ENCODE measurements at places on chromosomes 2 and 18.

- no peak for DNase-seq
Measured at GRCh38 chr2:127158614-127159290, 51.8 kb upstream of the BIN1 start.

- no peak for DNase-seq
Measured at GRCh38 chr2:72681016-72681995, 144.5 kb downstream of the EXOC6B start.

- no peak for DNase-seq
Measured at GRCh38 chr2:73386894-73387636, 1.4 kb downstream of the ALMS1 start.

DNA sequence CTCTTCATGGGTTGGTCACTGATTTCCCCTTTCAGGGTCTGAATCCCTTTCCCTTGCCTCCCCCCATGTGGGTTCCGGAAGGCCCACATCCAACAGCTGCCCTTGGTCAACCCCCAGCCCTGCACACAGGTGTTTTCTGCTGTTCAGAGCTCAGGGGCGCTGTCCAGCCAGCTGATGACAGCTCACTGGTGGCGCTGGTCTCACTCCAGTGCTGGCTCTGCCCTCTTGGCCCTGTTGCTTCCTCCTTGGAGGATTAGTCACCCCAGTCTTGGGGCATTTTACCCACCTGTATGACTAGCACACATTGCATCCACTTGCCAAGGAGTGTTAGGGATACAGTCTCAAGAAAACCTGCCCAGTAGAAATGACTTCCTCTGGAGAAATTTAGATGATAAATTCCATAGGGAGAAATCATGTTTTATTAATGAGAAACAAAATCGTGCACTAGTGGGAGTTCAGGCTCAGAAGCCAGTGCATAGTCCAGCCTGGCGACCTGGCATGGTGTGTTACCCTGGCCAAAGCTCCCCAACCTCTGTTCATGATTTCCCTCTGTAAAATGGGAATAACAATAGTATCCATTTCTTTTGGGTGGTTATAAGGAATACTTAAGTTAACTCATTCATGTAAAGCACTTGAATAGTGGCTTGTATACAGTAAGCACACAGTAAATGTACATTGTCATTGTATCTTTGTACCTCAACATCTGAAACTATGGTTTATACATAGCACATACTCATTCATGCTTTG is 21.6 kb downstream of the CRIM1 start:
- DNase-seq = no peak

DNA sequence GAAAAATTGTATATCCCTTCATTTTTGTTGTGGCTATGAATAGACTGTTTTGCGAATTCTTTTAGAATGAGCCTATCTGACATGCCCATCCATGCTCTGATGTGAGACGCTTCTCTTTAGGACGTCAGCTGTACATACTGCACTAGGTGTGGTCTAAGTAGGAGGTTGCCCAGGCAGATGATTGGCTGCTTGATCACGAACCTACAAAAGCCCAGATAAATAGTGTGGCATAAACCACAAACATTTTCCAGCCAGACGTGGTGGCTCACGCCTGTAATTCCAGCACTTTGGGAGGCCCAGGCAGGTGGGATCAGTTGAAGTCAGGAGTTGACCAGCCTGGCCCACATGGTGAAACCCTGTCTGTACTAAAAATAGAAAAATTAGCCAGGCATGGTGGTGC is 251.8 kb downstream of the AGAP1 start:
- no peak for DNase-seq

DNA sequence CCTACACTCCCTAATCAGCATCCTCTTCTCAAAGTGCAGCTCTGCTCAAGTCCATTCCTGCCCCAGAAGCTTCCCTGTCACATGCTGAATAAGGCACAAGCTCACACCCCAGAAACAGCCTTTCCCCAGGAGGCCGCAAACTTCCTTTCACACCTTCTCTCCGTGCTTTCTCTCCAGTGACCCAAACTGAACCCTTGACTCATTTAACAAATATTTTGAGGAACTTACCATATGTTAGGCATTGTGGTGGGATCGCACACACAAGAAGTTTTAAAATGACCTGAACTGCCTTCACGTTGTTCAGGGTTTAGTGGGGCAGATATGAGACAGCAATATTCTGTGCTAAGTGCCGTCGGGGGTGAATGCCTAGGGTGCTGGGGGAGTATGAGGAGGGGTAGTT is 161.3 kb downstream of the INSIG2 start:
- no peak for DNase-seq

DNA sequence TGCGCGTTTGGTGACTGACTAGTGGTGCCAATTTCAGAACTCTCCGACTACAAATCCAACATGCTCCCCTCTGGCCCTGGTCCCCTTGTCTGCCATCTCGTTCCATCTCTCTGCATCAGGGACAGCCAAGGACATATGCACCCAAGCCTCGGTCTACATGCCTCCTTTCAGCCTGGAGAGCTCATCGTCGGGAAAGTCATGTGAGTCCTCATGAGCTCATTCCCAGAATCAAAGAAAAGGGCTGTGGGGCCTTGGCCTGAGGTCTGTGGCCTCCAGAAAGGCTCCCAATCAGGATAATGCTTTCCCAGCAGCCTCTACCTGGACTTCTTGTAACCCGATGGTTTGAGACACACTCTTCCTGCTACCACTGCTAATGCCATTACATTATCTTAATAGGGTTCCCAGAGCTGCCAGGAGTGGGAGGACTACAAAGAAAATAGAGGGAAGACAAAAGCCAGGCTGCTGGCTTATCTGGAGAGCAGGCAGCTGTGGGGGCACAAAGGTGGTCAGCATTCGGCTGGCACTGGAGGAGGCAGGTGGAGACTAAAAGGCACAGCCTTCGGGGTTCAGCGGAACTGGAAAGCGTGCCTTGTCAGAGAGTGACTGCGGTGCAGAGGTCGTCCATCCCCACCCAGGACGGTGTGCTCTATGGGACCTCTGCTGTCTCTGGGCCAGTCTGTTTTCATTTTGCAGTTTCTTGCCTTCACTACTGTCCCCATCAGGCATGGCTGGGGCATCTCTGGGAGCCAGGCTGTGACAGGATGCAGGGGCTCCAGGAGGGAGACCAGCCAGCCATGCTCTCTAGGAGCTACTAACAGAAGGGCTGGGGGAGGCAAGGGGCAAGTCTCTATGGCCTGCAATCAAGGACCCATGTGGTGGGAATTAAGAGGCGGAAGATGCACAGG is 104.4 kb upstream of the SMAD2 start:
- peak; percentile 24 for DNase-seq

DNA sequence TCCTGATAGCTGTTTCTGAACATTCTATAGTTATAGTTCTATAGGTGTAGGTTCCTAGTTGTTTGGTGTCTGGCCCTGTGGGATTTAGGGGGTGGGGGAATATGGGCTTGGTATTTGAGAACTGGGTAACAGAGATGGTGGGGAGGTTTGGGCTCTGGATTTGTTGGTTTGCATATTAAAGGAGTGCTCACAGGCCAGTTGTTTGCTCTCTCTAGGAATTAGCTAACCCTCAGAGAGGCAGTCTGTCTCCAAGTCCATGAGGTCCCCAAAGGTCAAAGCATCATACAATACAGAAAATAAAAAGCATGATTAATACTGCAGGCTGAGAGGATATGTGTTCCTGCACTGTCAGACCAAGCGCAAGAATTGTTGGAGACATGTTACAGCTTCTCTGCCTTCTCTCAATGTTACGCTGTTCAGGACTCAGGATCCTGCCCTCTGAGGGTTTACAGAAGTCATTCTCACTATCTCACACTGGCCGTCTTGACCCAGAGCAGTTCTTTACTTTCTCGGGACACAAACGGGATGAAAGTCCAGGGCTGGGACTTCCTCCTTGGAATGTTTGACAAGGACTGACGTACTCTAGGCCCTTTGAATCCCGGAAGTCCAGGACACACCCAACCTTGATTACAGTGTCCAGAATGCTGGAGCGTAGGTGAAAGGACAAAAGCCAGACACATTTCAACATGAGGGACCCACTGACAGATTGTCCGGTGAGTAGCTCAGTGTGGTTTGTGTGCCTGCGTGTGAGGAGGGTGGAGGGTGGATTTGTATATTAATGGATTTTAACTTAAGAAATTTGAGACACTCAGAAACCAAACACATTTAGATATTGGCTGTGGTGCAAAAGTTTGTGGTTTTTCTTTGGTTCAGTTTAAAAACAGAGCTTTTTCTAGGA is at the start of gene NOSTRIN:
Gene NOSTRIN (plus strand): TSS at position 677 of the 898 bp plus-strand sequence. CDS start 10 bp downstream, at position 687.
- DNase-seq = no peak

GRCh38 chr2:223941579-223942277 is 3.4 kb downstream of the WDFY1 start:
- no peak for DNase-seq

DNA sequence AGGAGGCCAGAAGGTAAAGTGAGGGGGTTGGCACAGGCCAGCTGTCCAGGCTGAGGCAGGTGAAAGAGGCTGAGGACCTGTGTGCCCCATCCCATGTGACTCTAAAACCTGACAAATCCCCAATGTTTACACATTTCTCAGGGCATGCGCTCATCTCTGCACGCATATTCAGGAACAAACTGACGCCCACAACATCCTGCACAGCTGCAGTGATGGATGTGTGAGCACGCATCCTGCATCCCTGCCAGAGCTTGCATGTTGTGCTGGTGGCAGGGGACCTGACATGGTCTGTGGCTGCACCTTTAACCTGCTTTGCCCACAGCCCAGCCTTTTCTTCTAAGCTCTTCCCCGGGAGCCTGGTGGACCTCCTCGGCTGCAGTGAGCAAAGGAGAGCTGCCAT is 83.1 kb downstream of the FBXO15 start:
- DNase-seq = no peak

- DNase-seq = no peak
Measured at GRCh38 chr2:224278531-224278930, 123.4 kb downstream of the FAM124B start.

DNA sequence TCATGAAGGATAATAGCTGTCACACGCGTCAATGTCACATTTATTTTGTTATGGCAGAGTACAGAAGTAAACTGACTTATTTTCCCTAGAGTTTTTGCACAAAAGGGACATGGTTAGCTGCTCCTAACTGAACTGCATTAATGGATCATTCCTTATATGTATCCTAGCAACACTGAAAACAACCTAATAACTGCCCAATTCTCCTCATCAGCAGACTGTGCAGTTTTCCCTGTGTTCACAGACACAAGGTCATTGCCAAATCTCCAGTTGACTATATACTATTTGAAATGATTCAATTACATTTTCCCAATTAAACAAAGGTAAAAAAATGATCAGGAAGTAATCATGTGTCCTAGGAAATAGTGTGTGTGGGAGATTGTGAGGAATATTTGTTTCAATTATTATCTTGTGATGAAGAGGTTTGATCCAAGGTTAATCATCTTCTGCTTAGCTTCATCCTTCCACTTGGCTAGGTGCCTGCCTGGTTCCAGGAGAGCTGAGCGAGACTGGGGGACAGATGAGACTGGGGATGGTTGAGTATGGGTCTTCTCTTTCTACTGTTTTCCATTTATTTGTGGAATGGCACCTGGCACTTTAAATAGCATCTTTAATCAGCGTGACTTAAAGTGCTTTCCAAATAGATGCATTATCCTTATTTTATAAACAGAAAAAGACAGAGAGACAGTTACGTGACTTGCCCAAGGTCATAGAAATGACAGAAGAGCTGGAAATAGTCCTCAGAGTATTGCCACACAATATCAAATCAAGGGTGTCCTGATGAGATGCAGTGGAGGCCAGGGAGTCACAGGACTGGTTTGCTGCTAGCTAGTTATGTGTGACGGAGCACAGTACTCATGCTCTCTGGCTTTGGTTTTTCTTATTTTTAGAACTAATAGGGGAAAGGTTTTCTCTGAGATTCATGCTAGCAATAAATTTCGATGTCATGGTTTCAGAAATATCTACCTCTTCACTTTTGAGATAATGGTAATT is 335.6 kb downstream of the PIK3C3 start:
- DNase-seq = no peak

GRCh38 chr2:9378433-9379390 is 44.6 kb downstream of the ITGB1BP1 start:
- no peak for DNase-seq

DNA sequence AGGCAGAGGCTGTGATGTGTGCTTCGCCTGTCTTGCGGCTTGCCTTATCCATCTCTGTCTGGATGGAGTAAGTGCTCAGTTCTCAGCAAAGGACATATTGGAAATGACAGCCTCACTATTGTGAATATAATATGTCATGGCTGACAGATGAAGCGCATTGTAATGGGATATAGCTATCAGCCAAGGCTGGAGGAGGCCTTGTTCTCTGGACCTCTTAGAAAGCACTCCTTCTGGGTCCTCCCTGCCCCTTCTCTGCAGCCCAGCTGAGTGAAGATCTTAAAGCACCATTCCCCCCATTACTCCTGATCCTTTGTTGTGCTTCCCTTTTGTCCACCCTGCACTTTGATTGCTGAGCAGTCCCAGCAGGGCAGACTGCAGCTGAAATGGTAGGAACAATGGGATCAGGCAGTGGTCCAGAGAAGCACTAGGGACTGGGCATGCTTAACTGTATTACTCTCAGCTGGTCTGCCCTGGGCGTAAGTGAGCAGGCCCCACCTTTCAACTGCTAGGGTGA is 265.3 kb downstream of the SETBP1 start:
- no peak for DNase-seq
